ENCODE measurements at places on chromosomes 1 and 21.

GRCh38 chr1:243946946-243947345 is 96.9 kb upstream of the AKT3 start:
- DNase-seq, result no peak

- no peak for DNase-seq
Measured at GRCh38 chr1:206716870-206717673, 32.4 kb downstream of the MAPKAPK2 start.

DNA sequence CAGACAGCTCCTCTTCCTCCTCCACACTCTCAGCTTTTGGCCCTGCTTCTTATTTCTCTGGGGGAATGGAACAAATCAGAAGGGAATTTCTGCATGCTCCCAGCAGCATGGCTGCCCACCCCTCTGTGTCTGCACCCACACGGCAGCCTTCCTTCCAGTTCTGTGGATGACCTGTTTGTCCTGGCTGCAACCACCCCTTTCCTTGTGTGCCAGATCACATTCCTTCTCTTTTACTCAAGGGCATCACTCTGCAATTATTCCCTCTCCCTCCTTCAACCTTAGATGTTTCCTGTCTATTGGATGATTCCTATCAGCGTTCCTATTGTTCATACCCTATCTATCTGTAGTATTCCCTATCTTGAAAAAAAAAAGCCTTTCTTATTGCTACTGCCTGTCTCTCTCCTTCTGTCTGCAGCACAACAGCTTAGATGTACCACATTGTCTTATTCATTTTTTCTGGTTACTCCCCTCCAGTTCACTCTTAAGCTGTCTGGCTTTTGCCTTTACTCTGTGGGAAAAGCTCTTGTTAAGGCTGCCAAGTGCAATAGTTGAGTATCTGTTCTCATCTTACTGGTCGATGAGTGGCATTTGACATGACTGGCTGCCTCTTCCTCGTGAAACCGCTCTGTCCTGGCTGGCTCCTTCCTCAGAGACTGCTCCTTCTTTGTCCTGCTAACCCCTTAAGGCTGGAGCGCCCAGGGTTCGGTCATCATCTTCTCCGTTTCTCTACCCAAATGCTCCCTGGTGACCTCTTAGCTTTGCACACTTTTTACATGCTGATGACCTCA is 351.1 kb downstream of the CAMTA1 start:
- DNase-seq, result no peak

GRCh38 chr1:81366173-81366572 is 434.6 kb upstream of the ADGRL2 start:
- no peak for DNase-seq

DNA sequence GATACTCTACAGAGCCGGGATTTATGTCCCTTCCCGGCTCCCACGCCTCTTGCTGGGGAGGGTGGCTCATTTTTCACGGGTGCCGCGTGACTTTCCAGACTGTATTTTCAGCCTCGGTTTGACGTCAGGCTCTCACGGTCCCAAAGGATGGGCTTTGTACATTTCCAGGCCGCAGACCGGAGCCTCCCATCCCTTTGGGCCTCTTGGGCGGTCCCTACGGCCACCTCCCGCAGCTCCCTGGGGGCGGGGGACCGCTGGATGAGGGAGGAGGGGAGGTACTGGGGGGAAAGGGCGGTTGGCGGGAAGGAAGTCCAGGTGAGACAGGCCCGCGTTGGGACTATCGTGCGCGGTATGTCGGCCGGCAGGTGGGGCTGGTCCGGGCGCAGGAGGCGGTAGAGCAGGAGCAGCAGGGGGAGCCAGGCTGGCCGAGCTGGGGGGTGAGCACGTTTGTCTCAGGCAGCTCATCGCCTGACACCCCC is 17.9 kb downstream of the UBL4B start:
- no peak for DNase-seq

DNA sequence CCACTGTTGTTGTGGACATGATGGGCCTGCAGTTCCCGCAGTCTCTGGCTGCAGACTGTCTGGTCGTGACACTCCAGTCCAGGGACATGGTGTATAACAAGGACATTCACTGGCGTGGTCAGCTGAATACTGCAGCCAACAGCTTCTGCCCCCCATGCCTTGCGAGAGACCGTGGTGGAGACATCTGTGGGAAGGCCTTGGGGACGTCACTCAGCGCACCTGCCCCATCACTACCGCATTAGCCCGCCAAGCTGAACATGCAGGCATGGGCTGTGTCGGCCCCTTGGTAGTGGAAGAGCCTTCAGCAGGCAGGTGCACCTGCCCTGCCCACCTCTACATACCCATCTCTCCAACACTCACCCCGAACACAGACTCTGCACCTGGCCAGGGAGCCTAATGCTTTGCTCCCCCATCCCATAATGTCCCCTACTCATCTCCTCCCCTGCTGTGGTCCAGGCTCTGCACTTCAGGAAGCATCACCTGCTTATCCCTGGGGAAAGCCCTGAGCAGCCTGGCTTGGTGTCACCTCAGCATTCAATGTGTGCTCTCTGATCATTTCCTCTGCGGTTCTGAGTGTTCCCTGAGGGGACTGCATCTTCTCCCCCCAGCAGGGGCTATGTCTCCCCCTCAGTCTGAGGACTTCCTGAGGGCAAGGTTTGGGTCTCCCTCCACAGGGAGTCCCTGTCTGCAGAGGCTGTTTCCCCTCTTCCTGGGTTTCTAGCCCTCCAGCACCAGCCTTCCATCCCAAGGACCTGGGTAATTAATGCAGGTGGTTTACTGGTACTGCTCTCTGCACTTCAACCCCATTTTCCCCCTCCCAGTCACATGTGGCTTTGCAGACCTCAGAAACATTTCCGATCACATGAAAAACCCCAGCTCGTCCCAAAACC is 3.2 kb downstream of the PGLYRP4 start:
- DNase-seq, result no peak

- DNase-seq, result no peak
Measured at GRCh38 chr1:60073605-60074278, at the start of gene C1orf87. Gene C1orf87 (minus strand): TSS chr1:60073770. CDS start chr1:60072643, 1,127 bp downstream.

- DNase-seq, result no peak
Measured at GRCh38 chr1:156894001-156894400, 483 bp downstream of the PEAR1 start.

- no peak for DNase-seq
Measured at GRCh38 chr1:50970509-50970887, 453 bp downstream of the CDKN2C start.

DNA sequence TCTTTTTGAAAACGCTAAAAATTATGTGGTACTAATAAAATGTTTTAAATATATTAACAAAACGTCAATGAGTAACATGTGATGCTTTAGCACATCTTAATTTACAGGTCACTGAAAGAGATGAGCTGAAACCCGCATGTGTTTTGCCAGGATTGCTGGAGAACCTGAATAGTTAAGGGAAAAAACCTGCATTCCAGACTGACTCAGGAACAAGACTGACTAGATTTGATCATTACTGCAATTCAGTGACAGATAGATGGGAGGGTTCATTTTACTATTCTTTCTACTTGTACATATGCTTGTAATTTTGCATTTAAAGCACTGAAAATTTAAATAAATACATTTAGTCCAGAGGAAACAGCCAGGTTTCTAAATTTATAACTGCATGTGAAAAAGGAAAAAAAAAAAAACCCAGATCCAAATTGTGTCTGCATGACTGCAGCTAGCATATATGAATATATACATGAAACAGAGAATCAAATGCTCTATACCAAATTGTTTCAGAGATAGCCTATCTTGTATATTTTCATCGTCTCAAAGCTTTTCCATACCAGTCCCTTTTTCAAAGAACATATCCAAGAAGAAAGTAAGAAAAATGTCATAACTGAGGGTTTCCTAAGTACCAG is 71.7 kb downstream of the APP start:
- DNase-seq, result no peak

DNA sequence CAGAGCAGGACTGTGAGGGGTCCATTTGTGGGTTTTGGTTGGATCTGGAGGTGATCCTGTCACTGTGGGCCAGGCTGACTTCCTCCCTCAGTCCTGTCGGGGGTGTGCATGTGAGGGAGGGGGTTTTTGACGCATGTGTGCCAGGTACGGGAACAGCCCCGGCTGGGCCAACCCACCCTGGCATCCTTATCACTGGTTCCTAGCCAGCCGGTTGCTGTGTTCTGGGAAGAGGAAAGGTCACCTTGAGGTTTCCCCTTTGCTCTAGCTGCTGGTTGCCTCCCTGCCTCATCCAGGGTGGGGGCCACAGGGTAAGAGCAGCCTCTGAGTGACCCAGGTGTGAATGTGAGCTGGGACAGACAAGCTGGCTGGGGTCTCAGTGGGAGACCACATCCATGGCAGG is 2.5 kb downstream of the SLC26A9 start:
- no peak for DNase-seq

DNA sequence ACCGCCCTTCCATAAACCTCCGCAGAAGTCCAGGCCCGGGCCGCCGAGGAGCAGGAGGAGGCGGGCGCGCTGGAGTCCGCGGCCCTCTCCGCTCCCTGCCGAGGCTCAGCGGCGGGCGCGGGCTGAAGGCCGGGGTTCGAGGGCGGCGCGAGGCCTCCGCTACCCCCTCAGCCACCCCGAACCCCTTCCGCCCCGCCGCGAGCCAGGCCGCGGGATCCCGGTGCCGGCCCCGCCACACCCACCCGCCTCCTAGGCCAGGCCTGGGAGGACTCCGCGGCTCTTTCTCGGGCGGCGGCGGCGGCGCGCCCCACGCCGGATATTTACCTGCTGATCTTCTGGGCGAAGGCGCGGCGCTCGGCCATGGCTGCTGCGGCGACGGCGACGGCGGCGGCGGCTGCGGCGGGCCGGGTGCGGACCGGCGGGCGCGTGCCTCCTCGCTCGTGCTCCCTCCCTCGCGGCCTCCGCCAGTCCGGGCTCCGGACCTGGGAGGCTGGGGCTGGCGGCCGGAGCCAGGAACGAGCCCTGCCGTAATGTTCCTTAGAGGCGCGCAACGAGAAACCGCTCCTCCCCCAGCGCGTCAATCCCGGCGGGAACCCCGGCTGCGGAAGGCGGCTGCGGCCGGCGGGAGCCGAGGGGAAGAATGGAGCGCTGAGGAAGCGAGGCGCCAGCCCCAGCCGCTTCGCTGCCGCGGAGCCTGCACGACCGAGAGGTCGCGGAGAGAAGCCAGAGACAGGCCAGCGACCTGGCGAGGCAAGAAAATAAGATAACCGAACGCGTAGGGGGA is at the start of gene DOCK7:
Gene DOCK7, minus strand, starts transcription at position 484 of the 784 bp plus-strand sequence. Its CDS starts 122 bp downstream, at position 362.
- no peak for DNase-seq

DNA sequence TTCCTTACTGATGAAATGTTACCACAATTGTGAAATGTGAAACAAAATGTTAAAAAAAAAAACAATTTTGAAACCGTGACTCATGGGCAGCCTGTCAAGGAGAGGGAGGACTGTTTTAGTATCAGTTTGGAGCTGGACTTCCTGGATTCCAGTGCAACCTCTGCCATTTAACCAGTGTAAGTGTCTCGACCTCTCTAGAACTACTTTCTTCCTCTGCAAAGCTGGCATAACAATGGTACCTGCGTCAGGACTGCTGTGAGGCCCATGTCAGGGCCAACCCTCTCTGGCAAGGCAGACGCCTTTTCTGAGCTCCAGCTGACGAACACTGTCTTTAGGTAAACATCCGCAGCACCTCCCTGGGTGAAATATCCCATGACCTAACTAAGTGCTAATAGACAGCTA is 20.9 kb downstream of the URB1 start:
- DNase-seq, result no peak

GRCh38 chr21:21559285-21560045 is 561.3 kb downstream of the NCAM2 start:
- DNase-seq, result no peak

DNA sequence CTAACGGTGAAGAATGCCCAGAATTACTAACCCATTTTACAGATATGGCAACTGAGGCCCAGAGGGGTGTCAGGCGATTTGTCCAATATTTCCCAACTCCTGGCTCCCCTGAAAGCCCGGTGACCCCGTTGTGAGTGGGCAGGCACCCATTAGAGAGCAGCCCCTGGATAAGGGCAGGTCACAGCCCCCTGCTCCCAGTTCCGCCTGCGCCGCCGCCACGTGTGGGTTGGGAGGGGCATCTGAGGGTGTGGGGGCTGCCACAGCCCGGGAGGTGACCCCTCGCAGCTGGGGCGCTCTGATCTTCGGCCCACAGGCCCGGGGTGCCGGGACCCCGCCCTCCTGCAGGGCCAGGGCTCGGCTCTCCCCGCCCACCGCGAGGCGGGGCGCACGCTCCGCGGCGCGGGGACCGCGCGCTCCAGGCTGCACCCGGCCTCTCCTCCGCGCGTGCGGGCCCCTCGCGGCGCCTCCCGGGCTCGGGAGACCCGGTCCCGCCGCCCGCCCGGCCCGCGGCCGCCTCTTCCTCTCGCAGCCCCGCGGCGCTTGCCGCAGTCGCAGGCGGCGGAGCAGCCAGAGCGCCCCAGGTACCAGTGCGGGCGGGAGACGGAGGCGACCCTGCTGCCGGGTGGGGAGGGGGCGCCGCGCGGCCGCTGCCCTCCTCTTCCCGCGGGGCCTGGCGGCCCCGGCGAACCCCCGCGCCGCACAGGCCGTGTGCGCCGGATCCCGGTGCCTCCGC is at the start of gene HTR6:
Gene HTR6, plus strand, starts transcription at position 423 of the 733 bp plus-strand sequence. CDS start 879 bp downstream, outside the sequence.
- no peak for DNase-seq

- no peak for DNase-seq
Measured at GRCh38 chr1:182680901-182681567, 3.4 kb downstream of the RGS8 start.

DNA sequence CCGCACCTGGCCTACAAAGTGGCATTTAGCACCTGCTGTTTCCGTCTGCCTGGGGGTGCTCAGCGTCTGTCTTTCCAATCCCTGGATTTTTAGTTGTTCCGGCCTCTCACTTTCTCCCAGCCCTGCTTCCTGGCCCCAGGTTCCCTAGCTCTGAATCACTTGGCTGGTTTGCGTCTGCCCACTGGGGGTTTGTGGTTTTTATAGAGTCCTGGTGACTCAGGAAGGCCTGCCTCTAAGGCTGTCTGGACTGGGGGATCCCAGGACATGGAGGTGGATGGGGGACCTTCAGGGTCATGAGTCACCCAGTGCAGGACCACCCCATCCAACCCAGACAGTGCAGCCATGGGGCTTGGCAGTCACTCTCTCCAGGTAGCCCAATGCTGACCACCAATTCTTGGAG is 53.5 kb downstream of the MRPL37 start:
- DNase-seq, result peak; percentile 83

DNA sequence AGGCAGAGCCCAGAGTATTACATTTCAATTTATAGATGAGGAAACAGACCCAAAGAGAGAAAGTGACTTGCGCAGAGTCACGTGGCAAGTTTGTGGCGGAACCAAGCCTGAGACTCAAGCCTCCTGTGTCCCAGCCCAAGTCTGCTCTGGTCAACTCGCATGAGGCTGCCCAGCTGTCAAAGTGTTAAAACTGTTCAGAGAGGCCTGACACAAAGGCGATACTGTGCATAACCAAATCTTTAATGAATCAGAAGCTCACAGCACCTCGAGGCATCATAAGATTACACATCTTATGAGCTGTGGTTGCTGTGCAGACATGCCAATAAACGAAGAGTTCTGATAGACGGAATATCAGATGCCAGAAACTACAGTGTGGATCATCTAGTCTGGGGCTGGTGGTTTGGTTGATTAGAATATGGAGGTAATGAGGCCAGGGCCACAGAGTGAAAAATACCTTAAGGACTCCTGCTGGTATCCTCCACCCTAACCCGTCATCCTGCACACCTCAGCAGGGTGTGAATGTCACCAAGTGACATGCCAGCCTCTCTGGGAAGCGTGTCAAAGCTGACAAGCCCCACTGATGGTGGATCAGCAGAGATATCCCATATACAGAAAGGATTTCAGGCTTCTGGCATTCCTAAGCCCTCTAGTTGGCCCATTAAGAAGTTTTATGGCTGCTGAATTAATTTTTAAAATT is 42.2 kb downstream of the TNNT2 start:
- no peak for DNase-seq

Data from AG04449 (cell line).